ENCODE measurements at places on chromosomes 13 and 19.

DNA sequence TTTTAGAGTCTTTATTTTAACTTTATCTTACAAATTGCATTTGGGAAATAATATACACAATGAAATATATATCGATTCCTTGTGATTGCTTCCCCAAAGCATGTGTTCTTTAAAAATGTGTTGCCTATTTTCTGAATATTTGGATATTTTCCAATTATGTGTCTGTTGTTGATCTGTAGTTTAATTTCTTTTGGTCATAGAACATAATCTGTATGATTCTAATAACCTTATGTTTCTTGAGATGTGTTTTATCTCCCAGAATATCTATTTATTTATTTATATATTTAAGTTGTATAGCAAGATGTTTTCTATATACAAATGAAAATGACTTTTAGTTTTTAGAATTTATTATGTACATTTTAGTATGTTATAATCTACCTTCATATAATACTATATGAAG lies 710.8 kb upstream of the PCDH20 start:
- DNase-seq, result no peak

GRCh38 chr13:70218618-70219017 lies 110.4 kb upstream of the KLHL1 start:
- no peak for DNase-seq

DNA sequence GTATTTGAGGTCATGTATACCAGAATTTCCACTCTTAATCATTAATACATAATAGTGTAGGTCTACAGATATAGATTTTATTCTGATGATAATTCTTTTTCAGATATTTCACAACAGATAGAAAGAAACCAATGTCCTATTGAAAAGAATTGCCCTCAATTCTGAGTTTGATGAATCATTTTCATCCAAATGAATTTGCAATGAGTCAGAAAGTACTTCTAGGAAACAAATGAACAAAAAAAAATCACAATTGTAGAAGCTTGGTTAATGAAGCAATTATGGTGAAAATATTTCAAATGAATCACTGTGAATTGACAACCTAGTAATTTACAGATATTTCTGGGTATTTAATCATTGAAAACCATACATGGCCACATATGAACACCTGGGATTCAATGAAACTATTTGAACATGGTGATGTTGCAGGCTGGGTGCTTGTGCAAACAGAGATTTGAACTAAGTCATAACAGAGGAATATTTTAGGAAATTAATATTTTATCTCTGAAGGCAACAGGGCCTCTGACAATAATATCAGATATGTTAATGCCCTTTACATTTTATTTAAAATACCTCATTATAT lies 360.9 kb downstream of the SLITRK5 start:
- no peak for DNase-seq

- no peak for DNase-seq
Observed at GRCh38 chr13:37295071-37295470, 189.6 kb upstream of the CSNK1A1L start.

- DNase-seq, result no peak
Observed at GRCh38 chr19:42032431-42032830, 37.6 kb downstream of the GRIK5 start.

DNA sequence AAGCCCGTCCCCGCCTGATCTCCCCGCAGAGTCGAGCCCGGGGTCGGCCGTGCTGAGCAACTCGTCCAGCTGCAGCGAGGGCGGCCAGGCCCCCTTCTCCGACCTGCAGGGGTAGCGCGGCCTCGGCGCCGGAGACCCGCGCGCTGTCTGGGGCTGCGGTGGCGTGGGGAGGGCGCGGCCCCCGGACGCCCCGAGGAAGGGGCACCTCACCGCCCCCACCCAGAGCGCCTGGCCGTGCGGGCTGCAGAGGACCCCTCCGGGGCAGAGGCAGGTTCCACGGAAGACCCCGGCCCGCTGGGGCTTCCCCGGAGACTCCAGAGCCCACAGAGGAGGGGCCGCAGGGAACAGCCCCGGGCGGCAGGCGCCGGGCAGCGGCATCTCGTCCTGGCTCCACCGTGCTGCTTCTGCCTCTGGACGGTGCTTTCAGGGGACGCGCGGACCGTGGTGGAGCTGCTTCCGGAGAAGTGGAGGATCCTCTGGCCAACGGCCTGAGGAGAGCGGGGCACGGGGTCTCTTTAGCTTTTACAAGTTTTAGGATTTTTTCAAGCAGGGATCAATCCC lies 8.8 kb upstream of the F7 start:
- no peak for DNase-seq

DNA sequence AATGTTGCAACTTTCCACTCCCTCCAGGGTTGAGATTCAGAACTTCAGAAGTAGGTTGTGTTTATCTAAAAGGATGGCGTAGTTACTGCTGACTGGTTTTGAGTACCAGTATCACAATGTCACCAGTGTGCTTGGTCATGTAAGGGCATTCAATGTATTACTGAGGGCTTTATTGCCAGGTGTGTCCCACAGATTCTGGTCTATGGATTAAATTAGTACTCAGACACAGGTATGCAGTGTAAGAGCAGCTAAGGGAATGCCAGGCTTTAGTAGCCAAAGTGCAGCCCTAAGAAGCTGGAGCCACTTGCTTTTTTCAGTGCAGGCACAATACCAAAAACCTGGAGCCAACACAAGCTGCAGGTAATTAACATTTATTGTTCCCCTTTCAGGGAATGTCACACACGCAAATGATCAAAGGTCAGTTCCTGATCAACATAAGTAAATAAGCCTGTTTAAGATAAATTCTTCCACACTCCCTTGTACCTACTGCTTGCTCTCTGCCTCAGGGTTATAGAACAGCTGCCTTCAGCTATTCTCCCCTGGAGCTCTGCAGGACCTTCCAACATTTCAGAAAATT lies 130.1 kb upstream of the ZNF91 start:
- DNase-seq, result no peak

GRCh38 chr13:86788616-86789015 lies 882.6 kb upstream of the SLITRK5 start:
- no peak for DNase-seq

DNA sequence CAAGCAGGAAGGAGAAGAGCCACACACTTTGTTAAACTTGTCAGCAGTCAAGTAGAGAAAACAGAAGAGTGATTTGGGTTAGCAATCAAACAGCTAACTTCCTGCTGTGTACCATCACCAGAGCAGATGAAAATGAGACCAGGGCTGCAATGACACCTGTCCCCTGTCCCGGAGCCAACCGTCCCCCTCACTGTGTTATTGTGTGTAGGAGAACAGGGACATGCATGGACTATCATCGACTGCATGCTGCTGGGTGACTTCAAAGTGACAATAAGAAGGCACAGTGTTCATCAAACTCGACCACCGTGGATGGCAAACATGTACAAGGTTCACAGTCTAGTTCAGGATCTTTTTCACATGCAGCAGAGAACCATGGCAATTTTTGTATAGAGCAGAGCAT lies 94.0 kb upstream of the SLC15A1 start:
- DNase-seq, result no peak

DNA sequence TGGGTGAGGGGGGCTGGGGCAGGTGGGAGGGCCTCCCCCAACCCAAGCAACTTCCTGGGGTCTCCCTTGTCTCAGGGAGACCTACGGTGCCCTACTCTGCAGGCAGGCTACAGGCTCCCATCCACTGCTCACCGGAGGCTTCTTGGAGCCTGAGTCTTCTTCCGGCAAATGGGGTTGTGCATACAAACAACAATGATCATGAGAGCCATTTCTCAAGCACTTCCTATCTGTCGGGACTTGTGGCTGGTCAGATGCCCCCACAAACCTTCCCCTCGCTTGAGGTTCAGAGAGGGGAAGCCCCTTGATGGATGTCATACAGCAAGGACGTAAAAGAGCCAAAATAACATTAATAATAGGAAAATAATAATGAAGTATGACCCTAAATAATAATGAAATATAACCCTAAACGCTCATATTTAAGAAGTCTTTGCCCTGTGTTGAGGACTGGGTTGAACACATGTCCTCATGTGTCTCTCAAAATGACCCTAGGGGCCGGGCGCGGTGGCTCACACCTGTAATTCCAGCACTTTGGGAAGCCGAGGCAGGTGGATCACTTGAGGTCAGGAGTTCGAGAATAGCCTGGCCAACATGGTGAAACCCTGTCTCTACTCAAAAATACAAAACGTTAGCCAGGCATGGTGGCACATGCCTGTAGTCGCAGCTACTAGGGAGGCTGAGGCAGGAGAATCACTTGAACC lies 727 bp downstream of the CD37 start:
- no peak for DNase-seq

DNA sequence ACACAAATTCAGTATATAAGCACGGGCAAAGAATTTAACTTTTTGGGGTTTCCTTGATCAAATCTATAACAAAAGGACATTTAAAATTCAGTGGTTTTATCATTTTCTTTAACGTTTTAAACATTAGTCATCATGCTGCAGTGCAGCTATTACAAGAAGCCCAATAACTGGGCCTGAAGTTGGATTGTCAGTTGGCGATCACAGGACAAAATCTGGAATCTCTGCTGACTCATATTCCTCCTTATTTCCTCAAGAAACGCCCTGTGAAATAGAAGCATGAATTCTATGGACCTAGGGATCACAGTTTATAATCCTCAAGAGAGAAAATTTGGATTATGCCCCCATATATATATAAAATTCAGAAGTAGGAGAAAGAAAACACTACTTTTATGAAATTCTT lies 971.6 kb upstream of the MIR17HG start:
- no peak for DNase-seq

DNA sequence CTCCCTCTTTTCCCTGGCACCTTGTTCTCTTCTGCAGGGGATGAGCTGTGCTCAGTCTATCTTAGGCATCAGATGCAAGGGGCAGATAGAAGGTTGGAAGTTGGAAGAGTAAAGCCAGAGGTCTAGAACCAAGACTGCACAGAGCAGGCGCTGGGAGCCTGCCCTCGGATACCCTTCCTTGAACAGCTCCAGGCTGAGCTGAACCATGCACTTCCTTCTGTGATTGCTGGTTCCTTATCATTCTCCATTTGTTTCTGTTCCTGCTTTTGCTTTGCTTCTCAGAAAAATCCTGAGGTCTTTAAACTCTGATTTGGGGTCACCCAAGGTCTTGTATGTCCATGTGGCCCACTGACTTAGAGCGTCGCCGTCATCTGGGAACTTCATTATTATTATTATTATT lies 36.3 kb downstream of the ARHGEF18 start:
- DNase-seq, result no peak

- no peak for DNase-seq
Observed at GRCh38 chr13:23021906-23022305, 158.9 kb upstream of the SGCG start.

DNA sequence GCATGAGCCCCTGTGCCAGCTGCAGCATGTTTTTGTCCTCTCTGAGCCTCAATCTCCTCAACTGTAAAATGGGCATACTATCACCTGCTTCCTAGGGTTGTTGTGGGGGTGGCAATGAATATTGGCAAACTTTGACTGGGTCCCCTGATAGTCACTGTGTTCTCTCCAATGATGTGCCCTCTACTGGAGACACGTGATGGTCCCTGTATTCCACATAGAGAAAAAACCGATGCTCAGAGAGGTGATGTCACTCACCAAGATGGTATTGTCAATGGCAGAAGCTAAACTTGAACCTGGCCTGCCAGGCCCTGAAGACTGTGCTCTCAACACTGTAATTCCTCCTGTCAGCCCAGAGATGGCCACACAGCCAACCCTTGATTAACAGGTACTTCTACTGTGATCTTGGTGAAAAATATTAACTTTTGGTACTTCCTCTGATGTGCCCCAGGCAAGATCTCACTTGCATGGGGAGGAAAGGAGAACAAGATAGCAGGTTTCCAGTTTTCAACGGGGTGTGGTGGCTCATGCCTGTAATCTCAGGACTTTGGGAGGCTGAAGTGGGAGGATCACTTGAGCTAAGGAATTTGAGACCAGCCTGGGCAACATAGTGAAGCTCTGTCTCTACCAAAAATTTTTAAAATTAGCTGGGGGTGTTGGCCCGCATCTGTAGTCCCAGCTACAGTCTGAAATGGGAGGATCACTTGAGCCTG lies 3.6 kb downstream of the CEACAM20 start:
- DNase-seq, result no peak

GRCh38 chr19:6211632-6212402 lies 68.0 kb downstream of the MLLT1 start:
- peak; percentile 4 for DNase-seq

GRCh38 chr13:39498471-39499114 lies 104.4 kb downstream of the LHFPL6 start:
- DNase-seq, result no peak

DNA sequence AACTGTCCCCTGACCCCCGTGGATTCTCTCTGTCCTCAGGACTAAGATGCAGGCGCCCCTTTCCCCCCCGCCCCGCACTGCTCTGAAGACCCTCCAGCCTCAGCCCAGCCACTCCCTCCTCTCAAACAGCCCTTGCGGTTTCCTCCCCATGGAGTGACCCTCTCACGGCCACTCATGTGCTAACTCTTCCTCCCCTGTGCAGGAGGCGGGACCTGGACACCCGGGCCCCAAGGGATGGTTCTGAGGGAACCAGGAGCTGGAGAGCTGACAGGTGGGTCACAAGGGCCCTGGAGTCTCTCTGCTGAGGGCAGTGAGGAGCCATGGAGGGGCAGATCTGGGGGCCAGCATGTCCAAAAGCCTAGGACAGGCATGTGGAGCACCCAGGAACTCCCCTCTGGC lies 1.9 kb downstream of the ISOC2 start:
- no peak for DNase-seq

DNA sequence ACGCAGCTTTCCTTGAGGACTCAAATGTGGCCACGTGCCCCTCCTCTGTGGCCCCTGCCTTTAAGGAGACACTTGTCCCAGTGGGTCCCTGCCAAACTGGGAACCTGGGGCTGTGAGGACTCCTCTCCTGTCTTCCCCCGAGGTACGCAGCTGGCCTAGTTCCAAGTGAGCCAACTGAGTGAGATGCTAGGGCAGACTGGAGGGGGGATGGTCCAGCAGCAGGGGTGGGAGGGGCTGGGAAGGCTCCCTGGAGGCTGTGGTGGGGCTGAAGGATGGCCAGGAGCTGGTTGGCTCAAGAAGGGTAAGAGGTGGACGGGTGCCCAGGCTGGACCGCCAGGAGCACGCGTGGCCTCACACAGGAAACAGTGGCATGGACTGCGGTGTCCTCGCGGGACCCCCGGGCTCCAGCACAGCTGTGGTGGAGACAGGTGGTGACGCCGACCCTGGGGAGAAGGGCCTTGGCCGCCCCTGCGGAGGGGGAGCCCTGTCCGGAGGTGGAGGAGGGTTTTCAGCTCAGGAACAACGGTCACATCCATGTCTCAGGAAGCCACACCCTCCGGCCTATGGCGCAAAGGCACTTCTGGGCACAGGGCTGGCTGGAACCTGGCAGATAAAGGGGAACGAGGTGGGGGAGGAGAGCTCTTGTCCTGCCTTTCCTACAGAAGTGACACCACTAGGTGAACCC lies 45.8 kb downstream of the MLLT1 start:
- DNase-seq, result no peak

GRCh38 chr13:22486490-22486889 lies 694.3 kb upstream of the SGCG start:
- no peak for DNase-seq

DNA sequence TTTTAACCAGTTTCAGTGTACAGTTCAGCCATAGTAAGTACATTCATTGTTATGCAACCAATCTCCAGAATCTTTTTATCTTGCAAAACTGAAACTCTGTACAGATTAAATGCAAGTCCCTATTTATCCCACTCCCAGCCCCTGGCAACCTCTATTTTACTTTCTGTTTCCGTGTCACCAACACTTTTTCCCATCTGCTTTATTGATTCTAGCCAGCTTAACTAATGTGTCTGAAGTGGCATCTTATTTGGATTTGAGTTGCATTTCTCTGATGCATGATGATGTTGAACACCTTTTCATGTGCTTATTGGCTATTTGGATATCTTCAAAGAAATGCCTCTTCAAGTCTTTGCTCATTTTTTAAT lies 18.9 kb downstream of the SPATA13 start:
- DNase-seq, result no peak
